Stimulated activated CD8-positive, alpha-beta memory T cell treated with anti-CD3 and anti-CD28 coated beads, Interleukin-4, amount 100 ng/mL, for 4 hours (primary cell): ENCODE measurements at places on chromosomes 6 and 20.
A peak's percentile ranks its signal among the peaks of the same experiment; 100 is the strongest.

GRCh38 chr6:56916849-56917551 lies 37.9 kb upstream of the BEND6 start:
- no peak for DNase-seq

DNA sequence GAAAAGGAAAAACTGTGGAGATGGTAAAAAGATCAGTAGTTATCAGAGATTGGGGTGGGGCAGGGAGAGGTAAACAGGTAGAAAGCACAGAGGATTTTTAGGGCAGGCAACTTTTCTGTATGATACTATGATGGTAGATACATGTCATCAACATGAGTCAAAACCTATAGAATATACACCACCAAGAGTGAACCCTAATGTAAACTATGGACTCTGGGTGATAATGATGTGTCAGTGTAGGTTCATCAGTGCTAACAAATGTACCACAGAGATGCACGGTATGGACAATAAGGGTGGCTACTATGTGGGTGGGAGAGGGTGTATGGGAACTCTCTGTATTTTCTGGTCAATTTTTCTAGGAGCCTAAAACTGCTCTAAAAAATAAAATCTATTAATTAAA lies 18.5 kb downstream of the PACSIN1 start:
- no peak for DNase-seq

DNA sequence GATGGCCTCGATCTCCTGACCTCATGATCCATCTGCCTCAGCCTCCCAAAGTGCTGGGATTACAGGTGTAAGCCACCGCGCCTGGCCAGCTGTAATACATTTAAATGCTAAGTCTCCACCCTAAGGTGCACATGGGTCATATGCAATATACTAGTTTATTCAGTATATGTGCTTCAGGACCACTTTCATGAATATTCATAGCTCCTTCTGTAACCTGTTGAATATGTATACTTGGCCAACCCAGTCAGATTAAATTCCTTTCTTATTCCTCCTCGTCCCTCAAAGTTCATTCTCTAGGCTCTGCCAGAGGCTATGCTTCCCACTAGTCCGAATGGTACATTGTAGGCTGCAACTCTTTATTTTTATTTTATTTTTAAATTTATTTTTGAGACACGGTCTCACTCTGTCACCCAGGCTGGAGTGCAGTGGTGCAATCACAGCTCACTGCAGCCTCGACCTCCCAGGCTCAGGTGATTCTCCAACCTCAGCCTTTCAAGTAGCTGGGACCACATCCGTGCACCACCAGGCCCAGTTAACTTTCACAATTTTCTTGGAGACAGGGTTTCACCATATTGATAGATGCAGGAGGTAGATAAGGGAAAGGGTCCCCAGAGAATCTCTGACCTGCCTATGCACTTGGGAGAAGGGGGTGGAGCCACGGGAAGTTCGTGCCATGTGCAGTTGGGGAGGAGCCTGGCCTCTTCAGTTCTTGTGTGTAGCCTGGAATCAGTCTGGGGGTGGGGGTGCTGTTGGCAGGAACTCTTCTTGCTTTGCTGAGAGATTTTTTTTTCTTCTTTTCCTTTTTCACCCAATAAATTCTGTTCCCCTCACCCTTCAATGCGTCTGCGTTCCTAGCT lies 41.3 kb upstream of the DDR1 start:
- no peak for DNase-seq

GRCh38 chr20:38537176-38537575 lies 43.8 kb upstream of the ADIG start:
- DNase-seq, result no peak

- DNase-seq, result no peak
Observed at GRCh38 chr6:49782725-49783124, 4.4 kb downstream of the PGK2 start.

GRCh38 chr20:62518911-62519310 lies 43.1 kb upstream of the GATA5 start:
- DNase-seq, result no peak

DNA sequence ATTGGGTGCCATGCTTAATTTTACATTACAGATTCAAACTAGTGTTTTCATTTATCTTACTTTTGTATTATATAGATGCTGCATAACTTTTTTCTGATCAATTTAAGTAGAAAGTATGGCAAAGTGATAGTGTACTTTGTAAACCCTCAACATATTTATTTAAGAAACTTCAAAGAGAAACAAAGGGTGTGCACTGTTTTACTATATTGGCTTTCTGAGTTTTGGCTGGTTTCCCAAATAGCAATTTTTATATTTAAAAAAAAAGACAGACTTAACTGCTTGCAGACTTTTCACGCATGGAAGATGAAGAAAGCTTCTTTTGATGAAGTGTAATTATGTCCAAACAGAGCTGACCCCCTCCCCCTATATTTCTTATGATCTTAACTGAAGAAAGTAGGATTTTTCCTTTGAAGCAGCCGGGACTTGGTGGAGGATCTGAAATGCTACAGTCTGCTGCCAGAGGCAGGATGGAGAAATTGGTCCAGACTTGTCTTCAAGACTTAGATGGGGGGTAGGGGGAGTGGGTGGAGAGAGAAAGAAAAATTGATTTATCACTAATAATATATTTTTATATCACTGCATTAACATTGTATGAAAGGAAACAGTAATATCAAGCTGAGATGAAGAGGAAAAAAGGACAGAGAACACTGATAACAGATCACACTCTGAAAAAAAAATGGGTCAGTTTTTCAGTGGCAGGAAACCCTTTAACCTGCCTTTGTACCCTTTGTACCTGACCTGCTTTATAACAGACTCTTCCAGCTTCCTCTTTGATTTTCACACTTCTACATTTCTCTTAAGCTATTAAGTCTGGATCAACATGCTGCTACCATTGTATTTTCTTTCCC lies 56.0 kb upstream of the SUPT3H start:
- DNase-seq, result no peak

- DNase-seq, result no peak
Observed at GRCh38 chr6:133648581-133648980, 240.3 kb upstream of the TCF21 start.

DNA sequence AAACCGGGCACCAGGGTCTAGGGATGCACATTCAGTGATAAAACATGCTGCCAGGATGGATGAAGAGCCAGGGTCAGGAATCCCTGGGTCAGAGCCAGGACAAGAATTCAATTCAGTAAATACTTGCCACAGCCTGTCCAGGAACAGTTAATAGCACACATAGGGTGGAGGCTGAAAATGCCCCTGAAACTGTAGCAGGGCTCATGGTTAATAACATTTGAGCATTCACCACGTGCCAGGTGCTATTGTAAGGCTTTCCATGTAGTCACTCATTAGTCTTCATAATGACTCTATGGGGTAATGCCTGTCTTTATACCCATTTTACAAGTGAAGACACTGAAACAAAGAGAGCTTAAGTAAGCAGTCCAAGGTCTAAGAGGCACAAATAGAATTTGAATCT lies 296.3 kb downstream of the LRFN2 start:
- DNase-seq, result no peak

- no peak for DNase-seq
Observed at GRCh38 chr6:152096863-152097496, 289.5 kb downstream of the ESR1 start.

DNA sequence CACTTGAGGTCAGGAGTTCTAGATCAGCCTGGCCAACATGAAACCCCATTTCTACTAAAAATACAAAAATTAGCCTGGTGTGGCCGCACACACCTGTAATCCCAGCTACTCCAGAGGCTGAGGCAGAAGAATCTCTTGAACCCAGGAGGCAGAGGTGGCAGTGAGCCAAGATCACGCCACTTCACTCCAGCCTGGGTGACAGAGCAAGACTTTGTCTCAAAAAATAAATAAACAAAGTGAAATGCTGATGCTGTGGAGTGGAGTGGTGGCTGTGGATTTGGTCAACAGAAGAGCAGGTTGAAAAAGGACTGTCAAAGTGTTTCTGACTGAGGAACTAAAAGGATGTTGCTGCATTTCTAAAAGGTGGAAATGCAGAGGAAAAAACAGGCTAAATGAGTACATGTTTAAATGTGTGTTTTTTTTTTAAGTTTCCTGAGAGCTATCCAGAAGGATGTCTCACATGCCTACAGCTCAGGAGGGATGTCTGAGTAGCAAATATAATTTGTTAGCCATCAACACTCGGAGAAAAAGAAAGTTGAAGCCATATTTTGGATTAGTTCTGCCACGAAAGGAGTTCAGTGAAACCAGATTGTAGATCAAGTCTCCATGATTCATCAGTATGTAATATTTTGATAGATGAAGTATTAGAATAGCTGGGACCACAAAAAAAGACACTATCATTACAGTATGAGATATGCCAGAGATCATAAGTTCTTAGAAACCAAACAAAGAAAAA lies 621.1 kb upstream of the ADGRB3 start:
- DNase-seq, result no peak

DNA sequence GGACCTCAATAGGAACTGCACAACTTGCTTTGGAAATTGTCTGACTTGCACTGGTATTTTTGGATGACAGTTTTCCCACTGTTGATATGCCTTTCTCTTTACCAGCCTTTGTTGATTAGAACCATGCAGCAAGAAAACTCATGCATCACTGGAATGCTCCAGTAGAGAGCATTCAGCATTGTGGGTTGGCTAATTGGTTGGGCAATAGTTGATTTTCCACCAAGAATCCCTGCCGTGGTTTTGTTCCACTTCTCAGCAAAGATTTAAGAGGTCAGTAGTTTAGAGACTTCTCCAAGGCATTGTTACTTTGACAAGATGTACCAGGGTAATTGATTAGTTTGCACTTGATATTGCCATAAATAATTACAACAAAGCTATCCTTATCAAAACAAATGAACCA lies 260.0 kb downstream of the DHX35 start:
- DNase-seq, result no peak

GRCh38 chr20:13648291-13649228 lies 9.8 kb upstream of the TASP1 start:
- DNase-seq, result no peak

- DNase-seq, result no peak
Observed at GRCh38 chr6:136787726-136788068, 4.6 kb downstream of the MAP3K5 start.

GRCh38 chr6:132805548-132805947 lies 7.1 kb upstream of the SLC18B1 start:
- no peak for DNase-seq

DNA sequence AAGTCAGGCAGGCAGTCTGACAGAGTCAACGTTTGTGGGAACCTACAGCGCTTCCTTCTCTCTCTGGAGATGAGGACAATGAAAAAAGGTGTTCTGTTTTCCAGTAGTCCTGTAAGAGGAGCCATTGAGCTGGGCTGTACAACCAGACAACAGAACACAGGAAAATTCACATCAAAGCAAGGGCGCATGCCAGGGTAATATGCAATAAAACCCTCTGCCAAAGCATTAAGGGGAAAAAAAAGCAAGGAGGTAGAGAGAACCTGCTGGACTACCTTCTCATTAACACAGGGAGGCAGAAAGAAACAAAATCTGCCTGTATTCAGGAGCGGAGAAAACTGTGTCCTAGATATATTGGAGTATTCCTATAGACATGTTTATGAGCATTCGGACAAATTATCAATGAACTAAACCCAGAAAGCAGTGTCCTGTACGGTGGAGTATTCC lies 1.3 kb downstream of the RNF24 start:
- DNase-seq, result no peak

GRCh38 chr6:110731196-110731595 lies 84.1 kb downstream of the CDK19 start:
- no peak for DNase-seq

DNA sequence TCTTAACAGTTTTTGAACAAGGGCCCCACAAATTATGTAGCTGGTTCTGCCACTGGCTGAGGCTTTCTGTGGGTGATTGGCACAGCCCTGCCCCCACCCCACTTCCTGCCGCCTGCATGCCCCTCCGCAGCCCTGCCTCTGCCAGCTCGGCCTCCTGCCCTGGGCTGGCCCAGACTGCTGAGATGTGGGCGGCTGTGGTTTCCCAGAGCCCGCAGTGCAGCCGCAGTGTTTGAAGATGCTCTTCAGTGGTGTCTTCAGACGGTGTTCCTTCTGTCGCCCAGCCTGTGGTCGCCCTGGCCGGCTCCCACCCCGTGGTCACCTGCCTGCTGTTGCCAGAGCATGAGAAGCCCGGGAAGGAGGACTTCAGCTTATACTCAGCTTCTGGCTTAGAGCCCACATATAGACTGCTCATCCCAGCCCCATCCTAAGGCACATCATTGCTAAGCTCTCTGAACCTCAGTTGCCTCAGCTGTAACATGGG lies 154.3 kb downstream of the VEGFA start:
- peak; percentile 6 for DNase-seq

- DNase-seq, result no peak
Observed at GRCh38 chr6:161274898-161275297, 1.0 kb upstream of the AGPAT4 start.

GRCh38 chr6:166950443-166950821 lies 5.9 kb downstream of the RNASET2 start:
- DNase-seq, result no peak

GRCh38 chr6:166446146-166446545 lies 63.4 kb upstream of the MPC1 start:
- DNase-seq, result no peak

DNA sequence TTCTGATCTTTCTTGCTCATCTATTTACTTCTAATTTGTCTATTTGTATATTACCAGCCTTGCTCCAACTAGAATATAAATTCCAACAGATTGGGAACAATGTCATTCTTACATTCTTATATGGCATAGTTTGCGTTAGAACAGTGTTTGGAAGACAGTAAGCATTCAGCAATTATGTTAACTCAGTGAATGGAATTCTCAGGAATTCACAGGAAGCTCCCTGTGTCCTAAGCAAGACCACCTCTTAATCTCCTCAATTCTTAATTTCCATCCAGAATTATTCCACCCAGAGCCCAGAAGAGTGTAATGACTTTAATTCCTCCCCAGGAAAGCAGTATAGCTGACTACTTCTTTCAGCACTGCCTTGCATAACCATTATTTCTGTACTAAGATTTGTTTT lies 18.2 kb upstream of the HS3ST5 start:
- DNase-seq, result no peak

DNA sequence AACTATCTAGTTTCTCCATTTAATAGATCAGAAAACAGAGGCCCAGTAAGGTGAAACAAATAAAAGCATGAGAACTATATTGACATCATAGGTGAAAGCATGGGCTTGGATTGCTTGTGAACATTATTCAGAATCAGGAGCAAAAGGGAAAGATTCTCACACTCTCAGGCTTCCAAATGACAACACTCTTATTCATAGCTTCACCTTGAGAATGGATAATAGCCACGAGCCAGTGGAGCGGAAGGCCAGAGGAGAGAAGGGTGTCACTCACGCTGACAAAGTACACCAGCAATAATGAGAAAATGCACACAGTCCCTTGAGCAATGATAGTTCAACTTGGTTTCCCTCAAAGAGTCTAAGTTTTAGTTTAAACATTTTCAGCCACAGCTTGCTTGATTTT lies 339.0 kb downstream of the TPBG start:
- no peak for DNase-seq

DNA sequence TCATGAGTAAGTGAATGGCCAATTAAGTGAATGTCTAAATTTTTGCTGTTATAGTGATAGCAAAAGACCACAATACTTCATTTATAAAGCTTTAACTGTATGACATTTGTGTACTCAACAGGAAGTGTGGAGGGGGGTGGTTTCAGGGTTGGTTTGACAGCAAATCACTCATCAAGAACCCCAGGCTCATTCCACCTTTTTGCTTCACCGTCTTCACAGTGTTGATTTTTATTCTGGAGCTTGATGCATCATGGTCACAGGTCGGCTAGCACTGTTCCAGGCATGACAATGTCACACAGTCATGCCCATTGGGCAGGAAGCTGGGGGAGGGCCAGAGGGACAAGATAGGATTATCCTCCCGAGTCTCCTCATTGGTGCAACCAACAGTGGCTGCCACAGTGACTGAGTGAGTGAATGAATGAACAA lies 75.0 kb downstream of the MDGA1 start:
- no peak for DNase-seq
